CD4-positive, alpha-beta T cell treated with Interleukin-17A for 4 hours (primary cell): ENCODE measurements at places on chromosomes 5 and 9.

- no peak for DNase-seq
These were observed 83.3 kb downstream of the ZNF608 start for GRCh38 chr5:124663101-124663506.

DNA sequence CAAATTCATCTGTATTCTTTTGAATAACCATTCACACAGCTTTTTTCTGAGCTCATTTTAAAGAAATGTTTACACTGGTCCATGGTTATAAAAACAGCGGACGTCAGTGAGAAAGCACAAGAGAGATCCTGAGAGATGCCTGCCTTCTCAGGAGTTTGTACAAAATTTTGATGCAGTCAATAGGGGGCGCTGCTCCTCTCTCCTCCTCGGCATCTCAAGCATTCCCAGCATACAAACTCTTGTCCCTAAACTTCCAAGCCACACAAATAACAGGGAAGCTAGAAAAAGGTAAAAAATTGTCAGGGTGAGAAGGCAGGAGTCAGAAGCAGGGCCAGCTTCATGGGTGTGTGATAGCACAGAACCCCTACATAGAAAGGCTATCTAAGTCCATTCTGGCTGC, 11.2 kb upstream of the CCDC152 start:
- no peak for DNase-seq

- DNase-seq = no peak
These were observed 84.9 kb downstream of the RALGPS1 start for GRCh38 chr9:126999315-127000068.

GRCh38 chr5:135481387-135481786, 29.2 kb upstream of the TIFAB start:
- no peak for DNase-seq

GRCh38 chr5:10778179-10778910, 17.3 kb upstream of the DAP start:
- no peak for DNase-seq

GRCh38 chr5:133247151-133247709, 195.4 kb downstream of the HSPA4 start:
- DNase-seq = no peak

- DNase-seq = no peak
These were observed 20.2 kb downstream of the HOMER1 start for GRCh38 chr5:79493596-79494345.

GRCh38 chr9:26786564-26786963, 106.0 kb downstream of the CAAP1 start:
- DNase-seq = no peak

- peak; percentile 48 for DNase-seq
These were observed 8.6 kb downstream of the ITK start for GRCh38 chr5:157189223-157189622.

- no peak for DNase-seq
These were observed 28.0 kb upstream of the RPS23 start for GRCh38 chr5:82306151-82306550.

GRCh38 chr5:138925090-138925635, 50.0 kb upstream of the LRRTM2 start:
- DNase-seq = no peak

GRCh38 chr5:109345699-109346098, 64.1 kb downstream of the PJA2 start:
- DNase-seq = no peak

DNA sequence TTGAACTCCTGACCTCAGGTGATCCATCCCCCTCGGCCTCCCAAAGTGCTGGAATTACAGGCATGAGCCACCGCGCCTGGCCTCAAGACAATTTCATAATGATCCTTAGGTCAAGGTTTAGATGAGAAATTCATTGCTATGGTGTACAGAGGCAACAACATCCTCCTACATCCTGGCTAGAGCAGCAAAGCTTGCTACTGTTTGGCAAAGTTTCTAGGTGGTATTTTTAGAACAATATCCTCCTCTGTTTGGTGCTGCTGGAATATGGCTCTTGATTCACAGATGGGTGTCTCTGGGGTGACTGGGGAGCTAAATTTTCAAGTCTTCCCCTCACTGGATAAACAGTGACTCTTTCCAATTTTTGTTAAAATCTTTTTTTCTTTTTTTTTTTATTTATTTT, 30.6 kb downstream of the CRHBP start:
- DNase-seq = no peak

DNA sequence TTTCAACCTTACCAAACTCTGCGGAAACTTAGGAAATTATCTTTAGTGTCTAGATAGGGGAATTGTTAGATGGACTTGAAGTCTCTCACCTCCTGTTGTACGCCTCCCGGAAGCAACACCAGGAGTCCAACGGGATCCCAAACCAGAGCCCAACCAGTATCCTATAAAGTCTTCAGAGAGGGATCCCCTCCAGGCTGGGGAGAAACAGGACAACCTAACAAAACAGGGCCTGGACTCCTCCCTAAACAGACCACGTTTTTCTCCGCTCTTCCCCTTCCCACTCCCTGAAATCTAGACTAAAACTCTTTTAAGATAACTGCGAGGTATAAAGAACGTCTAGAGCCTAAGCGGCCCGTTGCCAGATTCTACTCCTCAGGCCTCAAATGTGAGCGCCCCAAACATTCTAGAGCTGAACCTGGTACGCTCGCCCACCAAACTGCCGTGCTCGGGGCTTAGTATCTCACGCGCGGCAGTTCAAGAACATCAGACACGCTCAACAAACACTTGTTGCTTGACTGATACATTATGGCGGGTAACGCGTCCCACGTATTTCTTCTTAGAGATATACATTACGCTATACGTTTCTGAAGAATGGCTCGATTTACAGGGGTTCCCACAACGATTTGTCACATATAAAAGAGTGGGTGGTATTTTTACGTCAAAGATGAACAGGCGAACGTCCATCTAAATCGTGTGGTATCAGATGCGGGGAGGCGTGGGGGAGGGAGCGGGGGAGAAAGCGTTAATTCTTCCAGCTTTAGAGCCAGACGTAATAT, 663 bp upstream of the SMIM27 start:
- peak; percentile 48 for DNase-seq

DNA sequence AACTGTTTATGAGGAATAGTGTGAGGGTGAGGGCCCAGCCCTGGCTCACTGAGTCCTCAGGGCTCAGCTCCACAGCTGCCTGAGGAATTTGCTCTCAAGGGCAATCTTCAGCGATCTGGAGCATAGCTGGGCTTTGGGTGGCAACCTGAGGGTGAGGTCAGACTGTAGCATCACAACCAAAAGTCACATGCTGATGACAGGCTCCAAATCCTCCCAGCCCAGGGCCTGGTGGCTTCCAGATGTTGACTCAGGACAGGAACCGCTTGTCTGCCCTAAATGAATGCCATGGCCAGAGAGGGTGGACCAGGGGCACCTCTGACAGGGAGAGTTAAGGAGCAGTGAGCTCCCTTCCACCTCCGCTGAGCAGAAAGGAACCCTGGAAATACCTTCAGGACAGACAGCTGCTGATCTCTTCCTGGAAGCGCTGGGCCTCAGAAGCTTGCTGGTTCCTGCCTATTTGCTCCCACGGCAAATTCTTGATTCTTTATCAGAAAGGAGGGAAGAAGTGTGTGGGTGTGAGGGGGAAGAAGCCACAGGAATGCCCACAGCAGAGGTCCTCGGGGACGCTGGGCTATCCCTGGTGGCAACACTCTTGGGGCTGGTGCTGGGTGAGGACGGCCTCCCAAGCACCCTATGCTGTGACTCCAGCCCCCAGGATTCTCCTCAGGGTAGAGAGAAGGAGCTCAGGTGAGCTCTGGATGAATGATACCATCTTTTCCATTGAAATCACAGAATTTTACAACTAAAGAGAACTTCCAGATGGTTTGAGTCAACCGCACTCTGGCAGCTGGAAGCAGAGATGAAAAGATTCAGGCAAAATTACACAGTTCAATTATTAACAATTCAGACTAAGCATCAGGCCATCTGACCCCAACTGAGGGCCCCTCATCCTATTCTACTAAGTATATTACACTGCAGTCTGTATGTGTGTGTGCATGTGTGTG, 13.8 kb upstream of the CTSL start:
- no peak for DNase-seq

- no peak for DNase-seq
These were observed 635 bp downstream of the FBN2 start for GRCh38 chr5:128537221-128537999.

DNA sequence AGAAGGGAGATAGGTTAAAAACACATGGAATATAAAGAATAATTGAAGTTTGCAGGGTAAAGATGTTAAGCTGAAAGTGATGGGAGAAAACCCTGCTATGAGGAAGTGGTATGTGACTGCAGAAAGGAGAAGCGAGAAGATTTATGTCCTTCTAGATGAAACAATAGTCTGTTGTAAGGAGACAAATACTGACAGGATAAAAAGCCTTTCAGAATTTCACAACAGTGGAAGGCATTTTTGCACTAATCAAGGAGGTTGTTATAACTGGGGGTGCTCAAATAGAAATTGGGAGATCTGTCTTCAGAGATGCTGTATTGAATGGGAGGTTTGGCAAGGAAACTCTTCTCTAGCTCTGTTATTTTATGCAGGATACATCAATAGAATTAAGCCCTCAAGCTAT, 69.6 kb downstream of the NMUR2 start:
- DNase-seq = no peak

- no peak for DNase-seq
These were observed 4.1 kb downstream of the CCDC69 start for GRCh38 chr5:151219789-151220188.

GRCh38 chr9:121851641-121852091, 200.2 kb downstream of the DAB2IP start:
- no peak for DNase-seq

GRCh38 chr5:59786334-59786805, 107.2 kb downstream of the PDE4D start:
- no peak for DNase-seq

GRCh38 chr9:94928691-94929368, 202.3 kb downstream of the AOPEP start:
- DNase-seq = no peak

- no peak for DNase-seq
These were observed 46.4 kb upstream of the MEF2C start for GRCh38 chr5:88929385-88929784.

- no peak for DNase-seq
These were observed 110.4 kb downstream of the NFIB start for GRCh38 chr9:14203356-14204056.

GRCh38 chr5:432201-432927, 10.6 kb upstream of the EXOC3 start:
- no peak for DNase-seq

DNA sequence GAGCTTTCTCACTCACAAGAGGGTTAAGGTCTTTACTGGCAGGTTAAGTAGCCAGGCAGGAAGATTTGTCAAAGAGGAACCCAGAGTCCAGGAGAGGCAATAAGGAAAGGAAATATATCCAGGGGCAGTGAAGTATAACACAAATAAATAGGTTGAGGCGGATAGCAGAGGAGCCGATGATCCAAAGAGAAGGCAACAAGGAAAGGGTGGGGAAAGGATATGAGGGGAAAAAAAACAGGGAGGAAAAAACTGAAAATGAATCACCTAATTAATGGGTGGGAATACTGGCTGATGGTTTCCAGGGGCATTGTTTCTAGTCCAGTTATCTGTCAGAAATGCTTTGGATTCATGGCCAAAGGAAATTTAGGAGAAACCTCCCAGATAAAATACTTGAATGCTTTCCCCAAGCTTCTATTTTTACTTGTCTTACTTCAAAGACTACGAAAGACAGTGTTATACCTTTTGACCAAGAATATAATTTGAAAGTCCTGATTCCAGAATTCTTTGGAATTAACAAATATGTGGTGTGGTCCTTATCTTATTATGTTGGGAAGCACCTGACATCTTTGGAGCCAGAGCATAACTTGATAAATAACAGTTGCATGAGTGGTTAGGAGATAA, 146.5 kb downstream of the AOPEP start:
- no peak for DNase-seq

DNA sequence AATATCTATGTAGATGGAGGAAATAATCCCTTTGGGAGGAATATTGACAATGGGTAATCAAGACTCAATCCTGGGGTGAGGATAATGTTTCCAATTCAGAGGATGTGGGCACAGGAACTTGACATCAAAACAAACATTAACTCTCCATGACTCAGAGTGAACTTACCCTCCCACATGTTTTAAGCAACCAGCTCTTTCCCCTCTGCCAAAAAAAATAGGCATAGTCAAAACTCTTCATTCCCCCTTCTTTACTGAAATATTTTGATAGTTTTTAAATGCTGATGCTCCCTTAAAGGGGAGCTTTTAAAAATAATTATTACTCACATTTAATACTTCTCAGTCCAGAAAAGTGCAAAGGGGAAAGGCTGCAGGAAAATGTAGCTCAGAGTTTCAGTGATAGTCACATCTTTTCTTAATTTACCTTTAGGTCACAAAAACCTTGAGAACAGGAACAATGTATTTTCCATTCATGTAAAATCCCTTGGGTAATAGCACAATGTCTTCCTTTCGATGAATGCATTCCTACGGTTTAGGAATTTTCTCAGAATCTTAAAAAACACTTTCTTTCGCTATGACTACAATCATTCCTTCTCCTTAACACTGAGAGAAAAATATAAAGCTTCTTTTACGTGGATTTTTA, 298.4 kb upstream of the GRAMD2B start:
- DNase-seq = no peak

GRCh38 chr5:76178913-76179312, 95.7 kb downstream of the SV2C start:
- DNase-seq = no peak

DNA sequence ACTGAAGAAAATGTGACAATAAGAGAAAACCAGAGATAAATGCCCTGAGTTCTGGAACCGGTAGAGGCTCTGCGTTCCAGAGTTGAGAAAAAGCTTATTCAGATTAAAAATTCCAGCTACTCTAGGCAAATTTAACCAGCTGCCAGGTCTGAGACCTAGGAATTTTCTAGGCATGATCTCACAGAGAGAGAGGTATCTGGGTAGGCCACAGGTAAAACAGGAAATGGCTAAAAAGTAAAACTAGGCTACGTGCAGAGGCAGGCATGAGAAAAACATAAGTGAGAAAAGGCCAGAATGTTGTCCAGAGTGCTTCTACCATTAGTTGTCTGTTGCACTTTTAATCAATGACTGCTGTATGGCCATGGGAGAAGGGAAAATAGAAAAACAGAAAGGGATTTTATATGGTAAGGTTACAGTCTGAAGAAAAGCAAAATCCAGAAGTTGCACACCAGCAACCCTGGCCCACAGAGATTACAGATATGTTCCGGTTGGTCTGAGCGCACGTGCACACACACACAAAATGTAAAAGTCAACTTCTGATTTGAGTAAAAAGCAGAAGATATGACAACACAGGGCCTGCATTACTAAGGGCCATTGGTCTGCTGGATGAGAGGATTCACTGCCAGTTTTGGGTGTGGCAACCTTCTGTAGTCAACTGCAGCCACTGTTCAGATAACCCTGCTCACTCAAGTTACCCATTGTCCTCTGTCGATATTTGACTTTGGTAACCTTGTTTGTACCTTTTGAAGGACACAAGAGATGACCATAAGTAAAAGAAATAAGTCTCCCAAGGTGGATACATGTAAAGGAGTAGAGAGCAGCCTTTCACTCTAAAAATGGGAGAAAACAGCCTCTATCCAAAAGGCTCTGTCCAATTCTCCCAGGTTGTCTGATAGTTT, 266.0 kb downstream of the DTWD2 start:
- DNase-seq = no peak

- DNase-seq = no peak
These were observed 9.3 kb downstream of the BAAT start for GRCh38 chr9:101375546-101375945.
